ENCODE measurements at places on chromosomes 1 and 21. TPM values are rescaled to one million over a fixed set of nuclear protein-coding genes. Genes with fewer than 3 reads are reported as not detected.

The NFYC gene
- 49.4 TPM for total RNA-seq

The SELENBP1 gene
- total RNA-seq: 29.8 TPM

The CFHR2 gene
- not detected for total RNA-seq

The TRIM46 gene
- 5.4 TPM for total RNA-seq

The C4BPB gene
- total RNA-seq: not detected

The LCE1F gene
- not detected for total RNA-seq

The BATF3 gene
- 4.3 TPM for total RNA-seq

The PRDM16 gene
- total RNA-seq: 0.17 TPM

The C1orf94 gene
- not detected for total RNA-seq

The TCHHL1 gene
- not detected for total RNA-seq

The RXRG gene
- total RNA-seq: not detected

The LAPTM5 gene
- not detected for total RNA-seq

The A3GALT2 gene
- total RNA-seq: not detected

Measured in PC-3 (cell line).